ENCODE measurements at places on chromosomes 4 and X.
A peak's percentile ranks its signal among the peaks of the same experiment; 100 is the strongest.

DNA sequence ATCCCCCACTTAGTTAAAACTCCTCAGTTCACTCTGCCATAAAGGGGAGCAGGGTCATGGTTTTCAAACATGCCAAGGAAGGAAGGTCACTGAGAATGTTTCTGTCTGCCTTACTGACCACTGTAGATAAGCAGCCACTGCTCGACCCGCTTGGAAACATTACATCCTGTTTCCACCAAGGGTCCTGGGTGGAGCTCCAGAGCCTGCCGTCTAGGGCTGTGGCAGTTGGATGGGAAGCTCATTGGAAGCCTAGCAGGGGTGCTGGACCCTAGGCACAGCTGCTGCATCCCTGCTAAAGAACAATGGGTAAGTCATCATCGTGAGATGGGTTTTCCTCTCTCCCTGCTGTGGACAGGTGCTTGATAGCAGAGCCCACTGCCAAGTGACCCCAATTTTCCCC, 76.0 kb upstream of the SRD5A3 start:
- no peak for DNase-seq

- DNase-seq, result no peak
Measured at GRCh38 chr4:89110541-89110985, 770 bp upstream of the TIGD2 start.

- DNase-seq, result no peak
Measured at GRCh38 chr4:11599064-11599463, 170.4 kb upstream of the HS3ST1 start.

DNA sequence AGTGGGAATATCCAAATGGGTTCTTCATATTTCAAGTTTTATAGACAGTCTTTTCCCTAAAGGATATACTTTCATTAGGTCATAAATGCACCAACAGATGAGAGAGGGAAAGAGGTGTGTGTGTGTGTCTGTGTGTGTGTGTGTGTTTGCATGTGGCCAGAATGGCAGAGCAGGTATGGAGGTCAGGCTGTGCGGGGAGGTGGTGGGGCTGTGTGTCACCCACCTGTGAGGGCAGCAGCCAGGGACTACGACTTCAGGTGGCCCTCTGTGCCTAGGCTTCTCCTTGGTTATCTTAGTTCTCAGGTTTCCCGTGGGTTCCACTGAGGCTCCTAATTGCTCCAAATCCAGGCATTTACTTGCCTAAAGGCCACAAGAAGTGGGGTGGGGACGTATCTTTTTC, 14.6 kb downstream of the HAND2 start:
- no peak for DNase-seq

DNA sequence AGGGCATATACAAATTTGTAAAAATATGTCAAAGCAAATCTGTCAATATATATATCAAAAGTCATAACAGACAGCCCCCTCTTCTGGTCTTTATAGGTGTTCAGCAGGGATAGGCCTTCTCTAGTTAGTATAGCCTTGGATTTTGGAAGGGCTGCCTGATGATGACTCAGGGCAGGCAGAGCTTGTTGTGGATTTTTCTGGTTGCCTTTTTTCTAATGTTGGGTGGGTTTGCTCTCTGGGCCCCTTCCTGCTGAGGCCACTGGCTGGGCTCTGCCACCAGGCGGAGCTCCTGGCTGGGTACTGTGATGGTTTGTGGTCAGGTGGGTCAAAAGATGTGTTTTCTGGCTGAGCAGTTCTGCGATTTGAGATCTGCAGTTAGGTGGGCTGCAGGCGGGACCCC, 294.2 kb downstream of the GRIA2 start:
- peak; percentile 36 for DNase-seq

DNA sequence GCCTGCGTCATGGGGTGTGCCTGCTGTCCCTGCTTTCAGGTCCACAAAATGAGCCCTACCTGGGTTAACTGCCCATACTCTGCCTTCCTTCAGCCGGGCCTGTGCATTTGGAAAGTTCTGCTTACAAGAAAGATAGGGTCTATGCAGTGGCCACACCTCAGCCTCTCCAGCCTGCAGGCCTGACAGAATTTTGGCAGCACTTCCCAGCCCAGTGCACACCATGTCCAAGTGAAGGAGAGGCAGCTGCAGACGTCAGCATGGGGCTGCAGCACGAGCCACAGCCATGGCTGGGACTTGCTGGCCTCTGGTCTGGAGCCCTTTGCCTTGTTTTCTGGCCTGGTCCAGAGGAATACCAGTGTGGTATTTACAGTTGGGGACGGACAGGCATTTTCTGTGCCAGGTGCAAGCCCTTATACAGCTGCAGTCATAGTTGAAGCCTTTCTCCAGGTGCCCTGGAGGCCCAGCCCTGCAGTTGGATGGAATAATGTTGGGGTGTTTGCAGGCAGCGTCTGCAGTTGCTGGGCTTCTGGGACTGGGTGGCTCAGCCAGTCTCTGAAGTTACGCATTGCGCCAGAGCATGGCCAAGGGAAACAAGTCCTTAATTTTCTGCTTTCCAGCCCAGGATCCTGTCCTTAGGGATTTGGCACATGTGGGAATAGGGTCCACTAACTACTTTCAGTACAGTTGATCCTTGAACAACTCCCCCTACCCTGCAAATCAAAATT, 26.2 kb downstream of the JADE1 start:
- DNase-seq, result no peak

- DNase-seq, result peak; percentile 67
Measured at GRCh38 chrX:63656871-63657580, 128.0 kb downstream of the ARHGEF9 start.

DNA sequence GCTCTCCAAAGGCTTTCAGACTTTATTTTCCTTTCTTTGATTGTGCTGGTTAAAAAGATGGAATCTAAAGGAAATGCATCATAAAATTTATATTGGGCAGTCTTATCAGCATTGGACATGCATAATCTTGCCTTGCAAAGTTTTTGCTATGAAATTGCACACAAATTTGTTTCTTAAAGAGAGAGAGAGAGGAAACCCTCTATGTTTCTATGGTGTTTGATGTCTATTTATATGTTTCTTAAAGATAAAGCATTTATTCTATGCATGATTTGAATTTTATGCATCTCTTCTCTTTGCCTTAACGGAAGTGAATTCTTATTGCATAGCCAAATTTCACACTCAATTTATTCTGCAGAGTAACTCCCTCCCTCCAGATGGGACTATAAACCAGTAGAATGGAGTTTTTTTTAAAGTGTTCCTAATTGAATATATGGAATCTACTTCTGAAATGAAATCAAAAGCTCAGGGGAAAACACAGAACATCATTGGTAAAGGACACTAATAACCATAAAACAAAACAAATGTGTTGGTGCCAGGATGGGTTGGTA, 83.5 kb upstream of the PPARGC1A start:
- no peak for DNase-seq

GRCh38 chr4:8133897-8134563, 24.6 kb downstream of the ABLIM2 start:
- no peak for DNase-seq

- DNase-seq, result no peak
Measured at GRCh38 chr4:24894846-24895245, 18.0 kb downstream of the CCDC149 start.

DNA sequence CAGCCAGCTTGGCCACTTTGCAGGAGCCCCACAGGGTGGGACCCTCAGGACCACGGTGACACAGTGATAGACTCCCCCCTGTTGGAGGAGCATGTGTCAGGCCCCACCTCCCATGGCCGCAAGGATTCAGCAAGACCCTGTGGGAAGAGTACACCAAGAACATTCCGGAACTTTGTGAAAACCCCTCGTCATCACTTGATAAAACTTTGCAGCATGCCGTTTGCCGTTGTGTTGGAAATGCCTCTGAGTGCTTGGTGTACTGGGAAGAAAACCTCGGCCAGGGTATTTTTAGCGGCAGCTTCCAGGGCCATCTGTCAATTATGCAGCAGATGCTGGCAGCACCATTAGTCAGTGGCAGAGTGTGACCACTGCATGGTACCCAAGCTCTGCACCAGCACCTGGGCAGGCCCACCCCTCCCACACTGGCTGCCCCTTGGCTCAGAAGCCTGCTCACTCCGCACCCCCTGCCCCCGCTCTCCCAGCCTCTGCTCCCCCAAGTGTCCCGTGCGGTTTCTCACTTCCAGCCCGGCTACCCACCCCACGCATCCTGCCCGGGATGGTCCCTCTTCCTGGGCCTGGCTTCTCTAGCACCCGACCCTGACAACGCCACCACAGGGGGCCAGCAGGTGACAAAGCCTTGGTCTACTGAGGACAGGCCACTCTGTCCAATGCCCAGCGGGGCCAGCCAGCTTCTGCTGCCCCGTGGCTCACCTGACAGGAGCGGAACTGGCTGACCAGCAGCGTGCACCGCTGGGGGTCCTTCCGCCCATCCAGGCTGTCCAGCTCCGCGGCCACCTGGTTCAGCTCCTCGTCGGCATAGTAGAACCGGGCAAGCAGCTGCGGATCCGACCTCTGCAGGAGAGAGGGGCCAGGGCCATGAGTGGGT, 65.0 kb downstream of the ZFYVE28 start:
- no peak for DNase-seq

DNA sequence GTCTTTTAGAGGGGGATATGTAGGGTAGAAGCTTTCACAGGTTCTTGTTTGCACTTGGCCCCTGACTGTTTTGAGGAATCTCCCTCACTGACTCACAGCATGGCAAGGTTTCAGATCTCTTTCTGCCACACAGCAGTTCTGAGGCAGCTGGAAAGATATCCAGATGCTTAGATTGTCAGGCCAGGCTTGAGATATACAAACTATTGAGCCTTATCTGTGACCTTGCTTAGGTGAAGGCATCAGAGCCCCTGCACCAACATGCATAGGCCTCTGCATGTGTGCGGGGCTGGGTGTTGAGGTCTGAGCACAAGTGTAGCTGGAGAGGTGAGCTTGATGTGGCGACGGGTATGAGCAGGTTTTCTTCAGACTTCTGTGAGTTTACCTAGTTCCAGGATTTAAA, 80.9 kb upstream of the MSANTD1 start:
- no peak for DNase-seq

- DNase-seq, result peak; percentile 31
Measured at GRCh38 chr4:87806520-87806919, 7.2 kb downstream of the IBSP start.

- DNase-seq, result no peak
Measured at GRCh38 chr4:156775813-156776212, 195.8 kb downstream of the PDGFC start.

- no peak for DNase-seq
Measured at GRCh38 chr4:74375824-74376426, 11.0 kb downstream of the EREG start.

DNA sequence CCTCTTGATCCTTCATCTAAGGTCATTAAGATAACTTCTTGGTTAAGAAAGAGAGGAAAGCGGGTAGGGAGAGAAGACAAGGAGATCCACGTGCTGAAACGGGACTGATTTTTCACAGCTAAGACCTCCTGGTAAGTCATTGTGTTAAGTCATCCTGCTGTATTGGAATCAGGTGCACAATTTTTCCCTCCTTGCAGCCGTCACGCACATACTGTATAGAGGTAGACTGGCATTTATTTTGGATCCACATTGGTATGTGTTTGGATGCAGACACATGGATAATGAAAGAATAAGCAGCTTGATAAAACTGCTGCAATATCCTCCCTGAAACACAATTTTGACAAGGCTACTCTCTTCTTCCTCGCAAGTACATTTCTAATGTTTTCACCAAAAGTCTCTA, 60.1 kb upstream of the NAP1L5 start:
- DNase-seq, result no peak

GRCh38 chrX:85591536-85591935, 212.1 kb upstream of the POF1B start:
- no peak for DNase-seq

DNA sequence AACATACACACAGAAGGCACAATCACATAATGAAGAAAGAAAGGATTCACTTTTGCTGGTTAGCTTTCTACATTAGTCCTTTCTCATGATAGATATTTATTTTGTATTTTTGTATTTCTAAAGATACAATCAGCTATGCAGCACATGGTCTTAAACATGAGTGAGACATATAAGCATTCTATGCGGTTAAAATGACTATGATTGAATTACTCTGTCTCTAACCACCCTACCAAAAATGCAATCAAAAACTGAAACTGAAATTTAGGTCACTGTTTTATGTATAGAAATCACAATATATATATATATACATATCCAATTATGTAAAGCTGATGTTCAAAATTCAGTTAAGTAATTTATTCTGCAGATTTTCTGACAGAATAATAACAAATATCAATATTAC, 21.9 kb downstream of the CXXC4 start:
- DNase-seq, result no peak

GRCh38 chr4:118915468-118915867, 26.8 kb downstream of the SYNPO2 start:
- no peak for DNase-seq

- peak; percentile 59 for DNase-seq
Measured at GRCh38 chr4:35934320-35934981, 309.9 kb downstream of the ARAP2 start.

DNA sequence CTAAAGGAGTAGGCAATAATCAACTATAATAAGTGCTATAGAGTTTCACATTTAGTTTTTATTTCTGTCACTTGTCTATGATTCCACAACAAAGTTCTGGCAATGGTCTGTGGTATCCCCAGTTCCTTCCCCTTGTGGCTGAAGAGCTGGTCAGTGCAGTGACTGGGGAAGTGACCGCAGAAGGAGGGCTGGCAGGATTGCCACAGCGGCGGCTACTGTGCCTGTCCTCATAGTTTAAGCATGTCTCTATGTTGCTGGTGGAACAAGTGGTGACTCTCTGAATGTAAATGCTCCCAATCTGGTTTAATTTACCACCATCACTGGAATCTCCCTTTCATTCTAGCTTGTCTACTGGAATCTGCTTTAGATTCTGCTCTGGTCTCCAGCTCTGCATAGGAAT, 170.6 kb upstream of the GK2 start:
- no peak for DNase-seq

GRCh38 chrX:7262551-7262950, 114.6 kb upstream of the PUDP start:
- DNase-seq, result no peak

DNA sequence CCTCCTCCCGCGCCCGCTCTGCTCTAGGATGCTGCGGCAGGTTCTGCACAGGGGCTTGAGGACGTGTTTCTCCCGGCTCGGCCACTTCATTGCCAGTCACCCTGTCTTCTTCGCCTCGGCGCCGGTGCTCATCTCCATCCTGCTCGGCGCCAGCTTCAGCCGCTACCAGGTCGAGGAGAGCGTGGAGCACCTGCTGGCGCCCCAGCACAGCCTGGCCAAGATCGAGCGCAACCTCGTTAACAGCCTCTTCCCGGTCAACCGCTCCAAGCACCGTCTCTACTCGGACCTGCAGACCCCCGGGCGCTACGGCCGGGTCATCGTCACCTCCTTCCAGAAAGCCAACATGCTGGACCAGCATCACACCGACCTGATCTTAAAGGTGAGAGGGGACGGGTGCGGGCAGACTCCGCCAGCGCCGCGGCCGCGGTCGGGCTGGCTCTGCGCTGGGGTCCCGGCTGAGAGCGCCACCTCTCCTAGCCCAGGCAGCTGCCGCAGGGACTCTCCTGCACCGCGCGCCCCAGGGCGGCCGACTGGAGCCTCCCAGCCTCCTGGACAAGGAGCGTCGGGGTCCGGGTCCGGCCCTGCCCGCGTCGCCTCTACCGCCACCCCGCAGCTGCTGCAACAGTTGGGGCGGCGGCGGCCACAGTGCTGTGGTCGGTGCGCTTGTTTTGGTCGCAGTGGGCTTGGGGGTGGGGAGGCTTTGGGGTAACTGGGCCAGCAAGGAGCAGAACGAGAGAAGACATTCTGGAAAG, at the start of gene PTCHD1:
TSS of gene PTCHD1 (plus strand) at position 2 of the 752 bp plus-strand sequence. CDS start at position 29, 27 bp downstream.
- no peak for DNase-seq

- DNase-seq, result no peak
Measured at GRCh38 chr4:48027653-48028052, 11.1 kb downstream of the NIPAL1 start.

- no peak for DNase-seq
Measured at GRCh38 chr4:99642725-99643489, 14.7 kb downstream of the C4orf54 start.

GRCh38 chr4:11053601-11054220, 369.1 kb upstream of the CLNK start:
- DNase-seq, result no peak

GRCh38 chr4:148053298-148054003, 321.6 kb downstream of the ARHGAP10 start:
- no peak for DNase-seq

Measured in HT1080 (cell line).